ENCODE measurements at places on chromosomes 7 and 10. TPM values are rescaled to one million over a fixed set of nuclear protein-coding genes. Genes with fewer than 3 reads are reported as not detected.
A peak's percentile ranks its signal among the peaks of the same experiment; 100 is the strongest.

Gene CLDN4
- total RNA-seq, result 892 TPM

Gene DPYSL4
- 21.5 TPM for total RNA-seq

Gene ALOX5
- total RNA-seq, result 18.7 TPM

Gene CCDC136
- total RNA-seq, result 7.1 TPM

Gene SEMA3C
- 84.8 TPM for total RNA-seq

Gene NPY4R2
- total RNA-seq, result not detected

Gene PALD1
- total RNA-seq, result 3.9 TPM

Gene RSU1
- 76.8 TPM for total RNA-seq

Gene ITGB8
- total RNA-seq, result 104 TPM

Gene HMX3
- not detected for total RNA-seq

Gene RNF133
- 0.68 TPM for total RNA-seq

DNA sequence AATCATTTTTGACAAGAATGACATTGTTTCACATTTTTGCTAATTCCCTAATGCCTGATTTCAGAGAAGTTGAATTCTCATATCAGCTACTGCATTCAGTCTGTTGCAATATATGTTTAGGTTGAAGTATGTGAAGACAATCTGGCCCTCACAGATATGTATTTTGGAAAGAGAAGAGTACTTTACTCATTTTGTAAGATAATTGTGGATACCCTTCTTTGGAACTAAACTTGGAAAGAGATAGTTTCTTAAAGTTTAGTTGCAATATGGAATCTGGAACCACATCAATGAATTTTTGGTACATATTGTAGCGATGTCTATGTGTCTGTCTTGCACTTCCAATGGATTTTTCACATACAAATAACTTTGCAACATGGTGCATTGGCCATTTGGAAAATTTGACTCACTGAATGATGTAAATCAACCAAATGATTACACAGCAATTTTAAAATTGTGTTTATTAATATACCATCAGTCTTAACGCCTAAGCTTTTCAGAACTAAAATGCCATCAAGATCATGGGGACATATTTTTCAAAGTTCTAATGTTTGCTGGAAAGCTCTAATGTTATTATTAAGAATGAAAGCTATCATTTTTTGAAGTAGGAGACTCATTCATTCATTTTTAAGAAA, 39.3 kb upstream of the TMEM26 start:
- DNase-seq, result no peak

DNA sequence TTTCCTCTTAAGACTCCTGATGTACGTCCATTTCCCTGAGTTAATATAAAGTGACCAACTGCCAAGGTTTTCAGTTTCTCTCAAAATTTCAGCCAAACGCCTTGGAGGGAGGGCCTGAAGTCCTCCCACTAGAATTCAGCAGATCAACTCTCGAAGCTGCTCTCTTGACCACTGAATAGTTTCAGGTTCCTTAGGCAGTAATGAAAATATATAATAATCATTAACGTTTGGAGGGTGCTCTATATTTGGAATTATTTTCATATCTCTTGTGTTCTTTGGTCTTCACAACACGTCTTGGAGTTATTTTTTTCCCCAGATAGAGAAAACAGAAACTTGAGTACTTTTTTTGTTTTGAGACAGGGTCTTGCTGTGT, 123.6 kb upstream of the SFMBT2 start:
- no peak for DNase-seq

DNA sequence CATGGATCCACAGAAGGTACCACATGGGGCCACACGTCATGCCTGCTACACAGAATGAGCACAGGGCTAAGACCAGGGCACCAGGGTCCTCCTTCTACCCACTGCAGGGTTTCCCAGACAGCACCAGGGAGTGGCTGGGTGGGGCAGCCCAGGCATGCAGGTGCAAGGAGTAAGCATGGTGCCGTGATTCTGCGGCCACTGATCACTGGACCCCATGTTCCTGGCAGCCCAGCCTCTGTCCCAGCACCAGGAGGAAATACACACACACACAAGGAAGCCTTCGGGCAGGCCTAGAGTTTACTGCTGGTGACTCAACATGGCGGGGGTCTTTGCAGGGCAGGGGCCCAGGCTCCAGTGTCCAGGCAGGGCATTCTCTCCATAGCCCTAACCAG, 13.9 kb downstream of the ATP6V1F start:
- DNase-seq, result no peak

GRCh38 chr10:48983648-48984351, 44.2 kb upstream of the LRRC18 start:
- DNase-seq, result no peak

DNA sequence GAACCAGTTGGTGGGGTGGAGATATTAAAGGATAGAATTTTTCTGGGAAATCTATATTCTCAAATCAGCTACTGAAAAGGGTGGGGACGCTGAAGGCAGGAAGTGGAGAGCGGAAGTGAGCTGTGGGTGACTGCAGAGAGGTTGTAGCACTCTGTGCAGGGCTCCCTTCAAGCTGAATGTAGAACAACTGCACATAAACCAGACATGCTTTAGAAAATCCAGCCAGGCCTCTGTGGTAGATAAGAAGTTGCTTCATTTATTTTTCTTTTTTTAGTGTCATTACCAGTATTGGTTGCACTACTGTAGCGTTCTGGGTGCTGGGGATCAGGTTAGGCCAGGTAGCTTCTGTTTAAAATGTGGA, 127.8 kb downstream of the CELF2 start:
- no peak for DNase-seq

- no peak for DNase-seq
These were observed 988.6 kb downstream of the SORCS1 start for GRCh38 chr10:106175760-106176377.

GRCh38 chr10:100186253-100187212, 704 bp upstream of the ERLIN1 start:
- DNase-seq, result no peak

GRCh38 chr7:18903695-18904094, 213.7 kb downstream of the TWIST1 start:
- DNase-seq, result no peak

GRCh38 chr10:6239213-6239991, 36.7 kb downstream of the PFKFB3 start:
- peak; percentile 97 for DNase-seq

GRCh38 chr10:110042891-110043290, 35.1 kb downstream of the ADD3 start:
- peak; percentile 23 for DNase-seq

GRCh38 chr7:25117226-25118047, 7.6 kb downstream of the CYCS start:
- no peak for DNase-seq

DNA sequence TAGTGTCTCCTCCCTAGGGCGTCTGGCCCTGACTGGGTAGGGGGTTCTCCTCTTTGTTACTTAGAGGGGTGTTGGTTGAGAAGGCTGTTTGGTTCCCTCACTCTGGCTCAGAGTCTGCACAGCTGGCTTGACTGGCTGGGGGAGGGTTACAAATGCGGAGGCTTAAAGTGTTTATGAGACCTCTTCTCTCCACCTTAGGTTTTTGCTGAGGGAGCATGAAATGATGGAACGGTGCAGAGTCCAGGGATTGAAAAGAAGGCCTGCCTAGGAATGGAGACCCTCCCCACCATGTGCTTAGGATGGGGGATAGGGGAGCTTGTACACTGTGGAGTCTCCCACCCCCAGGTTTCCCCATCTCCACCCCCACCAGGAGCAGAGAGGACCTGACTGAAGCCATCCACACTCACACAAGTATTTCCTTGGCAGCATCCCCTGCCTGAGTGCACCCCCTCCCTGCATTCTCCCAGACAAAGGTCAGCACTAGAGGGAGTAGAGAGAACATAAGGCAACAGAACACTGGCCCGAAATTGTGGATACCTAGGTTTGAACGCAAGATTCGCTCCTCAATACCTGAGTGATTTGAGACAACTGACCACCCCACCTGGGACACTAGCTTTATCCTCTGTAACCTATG, 1.7 kb upstream of the LDB1 start:
- no peak for DNase-seq

DNA sequence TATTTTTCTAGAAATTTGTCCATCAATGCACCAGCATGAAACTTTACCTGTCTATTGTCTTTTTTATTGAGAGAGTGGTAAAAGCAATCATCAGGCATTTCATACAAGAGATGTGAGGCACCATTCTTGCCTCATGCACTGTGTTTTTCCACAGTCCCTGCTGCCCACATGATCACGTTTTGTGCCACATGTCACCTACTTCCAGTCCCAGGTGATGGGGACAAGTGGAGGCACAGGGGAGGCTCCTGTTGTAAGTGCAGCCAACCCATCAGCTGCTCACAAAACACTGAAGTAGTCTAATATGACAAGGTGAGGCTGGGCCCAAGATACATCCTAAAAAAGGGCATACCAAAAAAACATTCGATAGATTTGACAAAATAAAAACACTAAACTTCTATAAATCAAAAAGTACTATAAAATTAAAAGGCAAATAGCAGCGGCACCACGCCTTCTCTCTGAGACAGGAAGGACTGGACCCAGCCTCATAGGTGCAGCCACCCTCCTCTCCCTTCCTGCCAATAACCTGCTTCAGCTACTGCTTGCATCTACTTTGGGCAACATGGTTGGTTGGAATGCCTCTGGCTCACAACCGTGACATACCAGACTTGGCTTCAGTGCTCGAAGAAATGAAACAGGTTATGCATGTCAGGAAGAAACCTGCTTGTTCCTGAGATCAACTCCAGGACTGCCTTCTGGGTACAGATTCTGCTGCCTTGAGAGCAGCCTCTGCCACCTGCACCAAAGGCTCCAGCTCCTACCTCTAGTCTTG, 2.3 kb downstream of the ZC3HAV1L start:
- peak; percentile 55 for DNase-seq

- no peak for DNase-seq
These were observed 23.7 kb upstream of the CDH23 start for GRCh38 chr10:71372882-71373495.

DNA sequence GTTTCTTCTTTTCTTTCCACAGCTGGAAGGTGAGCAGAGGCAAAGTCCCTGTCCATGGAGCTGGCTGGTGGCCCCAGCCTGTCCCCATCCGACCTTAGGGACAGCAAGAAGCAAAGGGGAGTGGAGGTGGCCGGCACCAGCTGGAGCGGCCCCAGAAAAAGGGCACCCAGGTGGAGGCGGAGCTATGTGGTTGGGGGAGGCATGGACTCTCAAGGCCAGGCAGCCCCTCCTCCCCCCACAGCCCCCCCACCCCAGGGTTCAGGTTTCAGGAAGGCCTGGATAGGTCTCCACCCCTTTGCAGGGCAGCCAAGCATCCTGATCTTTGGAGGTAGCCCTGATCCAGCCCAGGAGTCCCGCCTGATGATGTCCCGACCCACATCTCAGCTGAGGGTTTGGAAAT, at the start of gene SSC4D:
TSS of gene SSC4D (minus strand) at position 161 of the 400 bp plus-strand sequence. CDS start 5,258 bp downstream, outside the sequence.
- DNase-seq, result no peak

DNA sequence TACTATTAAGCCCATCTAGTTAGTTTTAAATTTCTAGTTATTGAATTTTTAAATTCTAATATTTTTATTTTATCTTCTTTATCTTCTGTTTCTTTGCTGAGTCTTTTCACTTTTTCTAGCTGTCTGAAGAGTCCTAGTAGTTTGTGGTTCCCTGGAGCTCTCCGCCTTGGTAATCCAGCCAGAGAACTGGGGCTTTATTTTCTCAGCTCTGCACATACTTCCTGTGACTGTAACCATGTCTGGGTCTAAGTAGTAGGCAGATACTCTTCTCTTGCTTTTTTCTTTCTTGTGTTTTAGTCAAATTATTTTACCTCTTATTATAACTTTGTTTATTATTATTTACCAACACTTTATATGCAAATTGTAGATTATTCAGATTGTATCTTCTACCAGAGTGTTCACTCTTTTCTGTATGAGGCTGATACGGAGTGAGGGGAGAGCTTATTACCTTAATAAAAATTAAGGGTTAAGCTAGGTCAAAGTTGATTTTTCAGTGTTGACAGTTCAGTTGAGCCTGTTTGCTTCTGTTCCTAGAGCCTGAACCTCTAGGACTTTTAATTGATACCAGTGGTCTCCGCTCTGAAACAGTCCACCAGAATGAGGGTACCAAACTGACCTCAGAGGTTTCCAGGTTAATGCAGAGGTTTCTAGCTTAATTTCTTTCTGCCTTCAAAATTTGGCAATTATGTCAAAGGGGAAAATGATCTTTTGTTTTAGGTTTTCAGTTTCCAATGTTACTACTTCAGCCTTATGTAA, 155.4 kb downstream of the ADK start:
- DNase-seq, result no peak

DNA sequence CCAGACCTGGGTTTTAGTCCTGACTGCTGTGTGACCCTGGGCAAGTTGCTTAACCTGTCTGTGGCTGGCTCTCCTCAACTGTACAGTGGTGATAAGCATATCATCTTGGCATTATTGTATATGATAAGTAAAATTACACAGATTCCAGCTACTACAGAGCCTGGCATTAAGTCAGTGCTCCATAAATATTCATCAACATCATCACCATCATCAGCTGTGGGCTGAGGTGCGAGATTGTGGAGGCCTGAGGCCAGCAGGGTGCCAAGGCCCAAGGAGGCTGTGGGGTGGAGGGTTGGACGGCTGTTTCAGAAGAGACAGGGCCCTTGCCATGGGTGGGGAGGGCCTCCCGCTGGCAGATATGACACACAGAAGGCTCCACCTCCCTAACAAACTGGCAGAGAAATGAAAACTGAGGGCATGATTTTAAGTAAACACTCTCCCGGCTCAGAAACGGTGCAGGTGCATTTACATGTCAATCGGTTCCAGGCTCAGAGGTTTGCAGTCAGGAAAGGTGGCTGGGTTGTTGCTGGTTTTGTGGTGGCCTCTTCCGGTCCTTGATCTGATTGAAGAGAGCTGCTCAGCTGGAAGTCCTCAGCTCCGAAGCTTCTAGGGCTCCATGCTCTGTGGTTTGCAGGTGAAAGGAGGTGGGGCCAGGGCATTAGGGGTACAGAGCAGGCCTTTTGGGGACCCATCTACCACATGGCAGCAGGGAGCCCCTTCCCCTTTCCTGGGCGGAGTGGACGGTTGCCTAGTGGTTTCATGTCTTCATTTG, 10.2 kb downstream of the CRYGN start:
- no peak for DNase-seq

- no peak for DNase-seq
These were observed 25.5 kb upstream of the FAM221A start for GRCh38 chr7:23654508-23654907.

- no peak for DNase-seq
These were observed 206.1 kb downstream of the RAMP3 start for GRCh38 chr7:45363669-45364068.

DNA sequence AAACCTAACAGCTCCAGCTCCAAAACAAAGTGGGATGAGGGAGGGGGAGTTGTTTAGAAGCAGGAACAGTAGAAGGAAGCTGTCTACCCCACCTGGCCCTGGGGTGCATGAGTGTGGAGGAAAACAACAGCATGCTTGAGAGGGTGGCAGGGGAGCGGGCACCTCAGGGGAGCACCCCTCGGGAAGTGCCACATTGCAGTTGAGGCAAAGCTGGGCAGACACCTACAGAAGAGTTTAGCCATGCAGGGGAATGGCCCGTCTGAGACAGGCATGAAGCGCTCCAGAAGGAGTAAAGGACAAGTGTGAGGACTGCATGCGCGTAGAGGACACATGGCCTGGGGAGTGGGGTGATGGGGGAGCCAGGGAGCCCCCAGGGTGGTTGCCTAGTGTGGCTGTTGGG, 18.1 kb downstream of the CHAT start:
- DNase-seq, result no peak

GRCh38 chr10:22605168-22605567, 109.2 kb downstream of the PIP4K2A start:
- peak; percentile 77 for DNase-seq

GRCh38 chr7:149714910-149715471, 58.4 kb downstream of the ZNF467 start:
- no peak for DNase-seq
